Tibial nerve (tissue), 4 donors: ENCODE measurements at places on chromosomes 6 and 20. TPM values are rescaled to one million over a fixed set of nuclear protein-coding genes. Genes with fewer than 3 reads are reported as not detected.

DNA sequence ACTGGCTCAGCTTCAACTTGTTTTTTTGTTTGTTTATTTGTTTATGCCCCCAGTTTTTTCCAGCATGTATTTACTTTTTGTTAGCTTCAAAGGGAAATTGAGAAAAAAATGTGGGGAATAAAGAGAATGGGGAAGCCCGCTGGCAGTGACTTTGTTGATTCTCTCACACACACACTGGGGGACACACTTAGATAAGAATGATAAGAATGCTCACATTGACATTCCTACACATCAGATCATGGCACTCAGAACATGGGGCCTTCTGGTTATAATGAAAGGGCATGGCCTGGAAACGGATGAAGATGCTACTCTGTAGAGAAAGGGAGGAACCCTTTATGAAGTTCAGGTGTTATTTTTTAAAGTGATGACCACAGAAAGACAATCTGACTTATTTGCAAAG is 15.6 kb upstream of the DAAM2 start:
- no peaks in the 10 kb centered on the region for H3K27me3 ChIP-seq
- peaks cover 15% of the 10 kb centered on the region for H3K4me1 ChIP-seq
- no peak overlapping the region for H3K4me3 ChIP-seq
- H3K36me3 ChIP-seq = no peaks in the 10 kb centered on the region
- H3K27ac ChIP-seq = no peak overlapping the region
- DNase-seq = no peak

- no peaks in the 10 kb centered on the region for H3K27me3 ChIP-seq
- no peak overlapping the region for H3K27ac ChIP-seq
- H3K4me1 ChIP-seq = no peaks in the 10 kb centered on the region
- no peaks in the 10 kb centered on the region for H3K36me3 ChIP-seq
- no peak for DNase-seq
- H3K4me3 ChIP-seq = no peak overlapping the region
These were observed 299.4 kb upstream of the NRSN1 start for GRCh38 chr6:23826572-23826971.

GRCh38 chr6:16759181-16759645 is 2.0 kb downstream of the ATXN1 start:
- peak overlapping the region; percentile 96 for H3K4me3 ChIP-seq
- H3K36me3 ChIP-seq = no peaks in the 10 kb centered on the region
- H3K27me3 ChIP-seq = no peaks in the 10 kb centered on the region
- peaks cover 16% of the 10 kb centered on the region for H3K4me1 ChIP-seq

- no peak for DNase-seq
- H3K4me3 ChIP-seq = no peak overlapping the region
- no peaks in the 10 kb centered on the region for H3K27me3 ChIP-seq
- no peaks in the 10 kb centered on the region for H3K4me1 ChIP-seq
- H3K36me3 ChIP-seq = no peaks in the 10 kb centered on the region
These were observed 18.5 kb downstream of the RNF144B start for GRCh38 chr6:18405477-18406293.

DNA sequence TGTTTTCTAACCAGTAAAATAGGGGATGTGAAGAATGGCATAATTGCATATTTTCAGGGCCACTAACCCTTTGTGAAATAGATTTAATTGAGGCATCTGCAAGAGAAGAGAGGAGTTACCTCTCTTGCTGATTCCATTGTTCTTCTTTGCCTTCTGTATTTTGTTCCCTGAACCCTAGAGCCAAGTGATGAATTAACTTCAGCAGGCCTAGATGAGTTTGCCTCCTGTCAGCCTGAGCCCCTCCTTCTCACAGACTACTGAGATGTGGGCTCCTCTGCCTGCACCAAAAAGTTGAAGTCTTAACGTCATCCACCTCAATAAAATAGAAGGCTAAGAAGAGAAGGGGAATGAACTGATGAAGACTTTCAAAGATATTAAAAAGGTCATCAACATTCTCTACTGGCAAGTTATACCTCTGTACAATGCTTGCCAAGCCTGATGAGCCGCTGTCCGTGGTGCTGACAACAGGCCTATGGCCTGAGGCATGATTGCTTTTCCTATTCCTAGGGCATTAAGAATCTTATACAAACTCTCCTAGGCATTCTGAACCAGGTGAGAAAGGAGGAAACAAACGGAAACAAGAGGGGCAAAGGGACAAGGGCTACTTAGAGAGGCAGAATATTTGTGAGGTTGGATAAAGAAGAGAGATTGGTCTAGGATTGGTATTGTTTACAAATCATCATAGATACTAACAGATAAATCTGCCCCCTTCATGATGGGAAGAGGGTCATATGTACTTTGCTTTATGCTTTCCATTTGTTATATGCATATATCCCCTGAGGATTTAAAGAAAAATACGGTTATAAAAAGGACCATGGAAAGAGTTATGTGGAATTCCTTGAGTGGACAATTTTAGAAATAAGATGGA is 46.8 kb downstream of the CD24 start:
- no peaks in the 10 kb centered on the region for H3K36me3 ChIP-seq
- DNase-seq = no peak
- no peak overlapping the region for H3K27ac ChIP-seq
- no peak overlapping the region for H3K4me3 ChIP-seq

- no peak overlapping the region for H3K27ac ChIP-seq
- no peaks in the 10 kb centered on the region for H3K36me3 ChIP-seq
- no peaks in the 10 kb centered on the region for H3K27me3 ChIP-seq
- H3K4me3 ChIP-seq = no peak overlapping the region
- peaks cover 4% of the 10 kb centered on the region for H3K4me1 ChIP-seq
- no peak for DNase-seq
These were observed 25.8 kb downstream of the CBFA2T2 start for GRCh38 chr20:33515569-33516216.

DNA sequence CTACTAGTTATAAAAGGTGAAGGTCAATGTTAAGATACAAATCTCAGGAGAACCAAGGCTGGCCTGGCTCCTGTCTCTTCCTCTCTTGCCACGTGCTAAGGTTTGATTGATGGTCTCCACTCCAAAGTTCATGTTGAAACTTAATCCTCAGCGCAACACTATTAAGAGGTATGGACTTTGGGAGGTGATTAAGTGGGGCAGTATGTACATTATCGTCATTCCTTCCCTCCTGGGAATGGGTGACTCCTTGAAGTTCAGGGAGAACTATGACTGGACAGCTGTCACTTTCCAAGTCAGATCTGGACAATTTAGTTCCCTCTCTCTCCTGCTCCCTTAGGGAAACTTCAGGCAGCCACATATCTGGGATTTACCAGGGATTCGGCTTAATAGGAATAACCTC is 50.5 kb downstream of the KCNK5 start:
- no peaks in the 10 kb centered on the region for H3K27me3 ChIP-seq
- no peak overlapping the region for H3K27ac ChIP-seq
- H3K4me1 ChIP-seq = no peaks in the 10 kb centered on the region
- no peak for DNase-seq
- H3K4me3 ChIP-seq = no peak overlapping the region

DNA sequence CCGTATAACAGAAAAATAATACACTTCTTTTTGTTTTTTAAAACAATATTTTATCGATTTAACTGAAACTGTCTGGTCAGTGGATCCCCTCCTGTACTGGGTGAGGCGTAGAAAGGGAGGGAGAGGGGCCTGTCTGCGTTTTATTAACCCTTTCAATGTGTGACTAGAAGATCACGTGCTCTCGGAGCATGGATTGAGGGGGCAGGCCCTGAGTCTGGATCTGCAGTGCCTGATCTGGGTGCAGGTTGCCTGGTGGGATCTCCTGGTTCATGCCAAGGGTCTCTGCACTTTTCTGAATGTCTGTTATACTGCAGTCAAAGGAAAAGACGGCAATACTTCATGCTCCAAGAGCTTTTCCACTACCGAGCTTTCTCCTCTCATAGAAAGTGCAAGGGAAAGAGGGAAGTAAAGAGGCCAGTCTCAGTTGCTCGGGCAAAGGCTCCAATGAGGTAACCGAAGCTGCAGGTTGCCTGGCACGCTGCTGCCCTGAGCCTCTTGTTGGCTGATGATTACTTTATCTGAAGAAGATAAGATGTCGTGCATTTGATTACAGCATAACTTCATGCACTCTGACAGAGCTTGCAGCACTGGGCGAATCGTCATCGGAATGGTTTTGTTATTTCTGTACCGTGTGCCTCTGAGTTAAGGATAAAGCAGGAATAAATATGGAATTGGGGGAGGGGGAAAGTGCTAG is 167.5 kb upstream of the PMEPA1 start:
- DNase-seq = no peak
- no peak overlapping the region for H3K4me3 ChIP-seq
- no peaks in the 10 kb centered on the region for H3K4me1 ChIP-seq
- no peaks in the 10 kb centered on the region for H3K27me3 ChIP-seq

GRCh38 chr20:13008761-13009681 is at the start of gene SPTLC3:
TSS of gene SPTLC3 (plus strand) at chr20:13008972. CDS start at chr20:13009268, 296 bp downstream.
- H3K4me1 ChIP-seq = peaks cover 22% of the 10 kb centered on the region
- H3K4me3 ChIP-seq = peak within 1 kb of the TSS; percentile 20
- no peaks in the 10 kb centered on the region for H3K36me3 ChIP-seq
- peak; percentile 15 for DNase-seq
- no peaks in the 10 kb centered on the region for H3K27me3 ChIP-seq

GRCh38 chr6:91045161-91045560 is 458.3 kb upstream of the MAP3K7 start:
- H3K36me3 ChIP-seq = no peaks in the 10 kb centered on the region
- H3K27me3 ChIP-seq = no peaks in the 10 kb centered on the region
- no peaks in the 10 kb centered on the region for H3K4me1 ChIP-seq
- no peak overlapping the region for H3K4me3 ChIP-seq
- H3K27ac ChIP-seq = no peak overlapping the region

GRCh38 chr6:146359131-146359530 is 184.5 kb upstream of the RAB32 start:
- no peak overlapping the region for H3K27ac ChIP-seq
- H3K27me3 ChIP-seq = no peaks in the 10 kb centered on the region
- no peak overlapping the region for H3K4me3 ChIP-seq
- no peak for DNase-seq
- no peaks in the 10 kb centered on the region for H3K36me3 ChIP-seq
- H3K4me1 ChIP-seq = no peaks in the 10 kb centered on the region

- H3K27me3 ChIP-seq = no peaks in the 10 kb centered on the region
- H3K4me3 ChIP-seq = no peak overlapping the region
- H3K27ac ChIP-seq = no peak overlapping the region
- no peaks in the 10 kb centered on the region for H3K36me3 ChIP-seq
- no peak for DNase-seq
These were observed 206.7 kb upstream of the SULF2 start for GRCh38 chr20:47991875-47992488.

GRCh38 chr6:87628881-87629280 is 38.9 kb downstream of the ORC3 start:
- H3K27ac ChIP-seq = no peak overlapping the region
- H3K4me1 ChIP-seq = no peaks in the 10 kb centered on the region
- no peak overlapping the region for H3K4me3 ChIP-seq
- no peak for DNase-seq
- no peaks in the 10 kb centered on the region for H3K27me3 ChIP-seq
- H3K36me3 ChIP-seq = no peaks in the 10 kb centered on the region

GRCh38 chr6:135002974-135003703 is 51.5 kb downstream of the HBS1L start:
- no peak for DNase-seq
- H3K4me1 ChIP-seq = no peaks in the 10 kb centered on the region
- H3K27ac ChIP-seq = no peak overlapping the region
- no peak overlapping the region for H3K4me3 ChIP-seq
- no peaks in the 10 kb centered on the region for H3K36me3 ChIP-seq
- no peaks in the 10 kb centered on the region for H3K27me3 ChIP-seq

GRCh38 chr6:71028877-71029252 is 72.0 kb upstream of the B3GAT2 start:
- DNase-seq = no peak
- no peaks in the 10 kb centered on the region for H3K4me1 ChIP-seq
- H3K27me3 ChIP-seq = no peaks in the 10 kb centered on the region
- H3K4me3 ChIP-seq = no peak overlapping the region
- H3K27ac ChIP-seq = no peak overlapping the region

DNA sequence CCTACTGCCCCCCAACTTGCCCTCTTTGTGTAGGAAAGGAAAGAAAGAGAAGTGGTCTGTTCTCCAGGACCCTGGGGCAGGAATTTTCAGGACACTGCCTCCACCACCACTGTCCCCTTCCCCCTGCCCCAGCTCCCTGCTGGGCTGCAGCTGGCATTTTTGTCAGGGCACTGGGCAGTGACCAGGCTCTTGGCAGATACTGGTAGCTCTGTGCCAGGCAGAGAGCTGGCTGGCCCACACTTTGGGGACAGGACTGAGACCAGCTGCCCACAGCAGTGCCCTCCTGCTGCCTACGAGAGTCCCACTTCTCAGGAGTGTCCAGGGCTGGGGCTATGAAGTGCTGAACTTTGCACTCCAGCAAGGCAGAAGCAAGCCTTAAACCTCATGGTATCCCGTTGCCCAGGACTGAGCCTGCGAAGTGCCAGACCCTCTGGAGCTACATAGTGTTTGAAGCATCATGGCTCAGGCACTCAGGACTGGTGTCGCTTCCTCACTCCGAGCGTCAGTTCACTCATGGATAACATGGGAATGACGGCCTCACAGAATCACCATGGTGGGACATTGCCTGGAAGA is 19.3 kb downstream of the SLC13A3 start:
- no peak overlapping the region for H3K4me3 ChIP-seq
- no peaks in the 10 kb centered on the region for H3K36me3 ChIP-seq
- no peak overlapping the region for H3K27ac ChIP-seq
- H3K27me3 ChIP-seq = no peaks in the 10 kb centered on the region
- no peaks in the 10 kb centered on the region for H3K4me1 ChIP-seq

DNA sequence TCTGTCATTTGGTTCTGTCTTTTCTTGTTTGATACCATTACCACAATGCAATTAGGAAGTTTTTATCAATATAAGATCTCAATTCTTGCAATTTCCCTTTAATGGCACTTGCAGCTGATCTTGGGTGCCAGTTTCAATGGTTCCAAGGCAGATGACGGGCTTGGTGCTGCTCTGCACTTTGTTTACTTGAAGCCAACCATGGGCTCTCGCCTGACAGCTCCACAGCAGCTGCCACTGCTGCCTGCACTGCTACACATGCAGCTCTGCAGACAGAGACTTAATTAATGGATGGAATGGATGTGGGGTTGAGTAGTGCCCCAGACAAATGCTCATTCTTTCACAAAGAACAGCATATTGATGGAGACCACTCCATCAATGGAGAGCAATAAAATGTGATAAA is 1024.3 kb upstream of the EPHA7 start:
- H3K36me3 ChIP-seq = no peaks in the 10 kb centered on the region
- H3K27ac ChIP-seq = no peak overlapping the region
- H3K4me3 ChIP-seq = no peak overlapping the region
- H3K27me3 ChIP-seq = no peaks in the 10 kb centered on the region
- DNase-seq = no peak
- H3K4me1 ChIP-seq = no peaks in the 10 kb centered on the region

- H3K4me3 ChIP-seq = no peak overlapping the region
- H3K27ac ChIP-seq = no peak overlapping the region
- no peaks in the 10 kb centered on the region for H3K36me3 ChIP-seq
- no peak for DNase-seq
- no peaks in the 10 kb centered on the region for H3K27me3 ChIP-seq
- no peaks in the 10 kb centered on the region for H3K4me1 ChIP-seq
These were observed 13.7 kb upstream of the STMND1 start for GRCh38 chr6:17088091-17088611.

GRCh38 chr20:12535770-12536169 is 473.0 kb upstream of the SPTLC3 start:
- H3K4me1 ChIP-seq = no peaks in the 10 kb centered on the region
- no peaks in the 10 kb centered on the region for H3K36me3 ChIP-seq
- no peak overlapping the region for H3K27ac ChIP-seq
- no peak overlapping the region for H3K4me3 ChIP-seq
- no peak for DNase-seq

The TCF15 gene
- total RNA-seq = 1.1 TPM

The TRMT11 gene
- 29.7 TPM for total RNA-seq

The C4B gene
- 333 TPM for total RNA-seq

The SLC26A8 gene
- total RNA-seq = not detected

The TRERF1 gene
- 4.5 TPM for total RNA-seq

The C20orf144 gene
- not detected for total RNA-seq

The ABHD16B gene
- not detected for total RNA-seq

The NOL7 gene
- total RNA-seq = 108 TPM

The EEF1A2 gene
- not detected for total RNA-seq

The SLC32A1 gene
- total RNA-seq = not detected

The PRND gene
- not detected for total RNA-seq
